ENCODE measurements at places on chromosomes 2 and 18.

GRCh38 chr18:22594155-22594690, 176.5 kb upstream of the CTAGE1 start:
- no peak for DNase-seq

DNA sequence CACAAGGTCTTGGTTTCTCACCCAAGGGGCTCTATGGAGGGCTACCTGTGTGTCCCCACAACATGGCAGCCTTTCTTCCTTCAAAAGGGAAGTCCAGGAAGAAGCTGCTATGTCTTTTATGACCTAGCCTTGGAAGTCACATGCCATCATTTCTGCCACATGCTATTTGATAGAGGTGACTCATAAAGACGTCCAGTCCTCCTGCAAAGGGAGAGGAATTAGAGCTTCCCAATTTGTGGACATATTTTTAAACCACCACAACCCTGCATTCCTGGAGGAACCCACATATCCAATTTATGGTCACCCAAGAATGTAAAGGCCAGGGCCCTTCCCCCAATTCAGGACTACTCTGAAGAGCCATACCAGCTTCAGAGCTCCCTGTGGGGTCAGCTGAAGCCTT, 246.2 kb downstream of the CYP26B1 start:
- DNase-seq, result no peak

DNA sequence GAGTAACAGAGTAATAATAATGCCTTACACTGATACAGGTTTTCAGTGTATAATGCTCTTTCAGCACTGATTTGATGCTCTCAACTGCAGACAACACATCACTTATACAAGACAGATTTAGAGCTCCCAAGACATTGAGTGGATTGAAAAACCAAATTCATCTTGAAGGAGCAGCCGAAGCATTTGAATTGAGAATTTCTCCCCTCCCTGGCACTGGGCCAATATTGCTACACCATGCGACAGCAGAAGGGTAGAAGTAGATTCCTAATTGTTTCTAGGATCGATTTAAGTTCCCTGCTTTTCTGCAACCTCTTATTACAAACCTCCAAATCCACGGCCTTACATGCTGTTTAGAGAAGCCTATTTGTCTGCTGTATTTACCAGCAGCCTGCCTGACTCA, 15.5 kb downstream of the CENPA start:
- no peak for DNase-seq

- no peak for DNase-seq
These were observed 242.8 kb downstream of the GLI2 start for GRCh38 chr2:120978359-120979050.

DNA sequence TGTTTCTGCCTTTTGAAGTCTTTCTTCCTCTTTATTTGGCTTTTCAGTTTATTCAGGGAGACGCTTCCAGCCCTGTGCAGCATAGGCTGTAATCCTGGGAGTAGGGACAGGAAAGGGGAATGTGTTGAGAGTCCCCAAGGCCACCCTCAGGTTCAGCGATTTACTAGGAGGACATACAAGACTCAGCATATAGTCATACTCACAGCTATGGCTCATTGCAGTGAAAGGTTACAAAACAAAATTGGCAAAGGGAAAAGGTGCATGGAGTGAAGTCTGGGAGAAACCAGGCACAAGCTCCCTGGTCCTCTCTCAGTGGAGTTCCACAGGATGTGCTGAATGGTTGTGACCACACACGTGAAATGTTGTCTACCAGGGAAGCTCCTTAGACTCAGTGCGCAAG, 49.6 kb upstream of the ZNF638 start:
- DNase-seq, result no peak

GRCh38 chr2:54652540-54652939, 70.9 kb upstream of the EML6 start:
- no peak for DNase-seq

GRCh38 chr2:145484448-145485097, 964.7 kb upstream of the ZEB2 start:
- no peak for DNase-seq

GRCh38 chr2:201248288-201248844, 12.0 kb upstream of the CASP8 start:
- DNase-seq, result no peak

DNA sequence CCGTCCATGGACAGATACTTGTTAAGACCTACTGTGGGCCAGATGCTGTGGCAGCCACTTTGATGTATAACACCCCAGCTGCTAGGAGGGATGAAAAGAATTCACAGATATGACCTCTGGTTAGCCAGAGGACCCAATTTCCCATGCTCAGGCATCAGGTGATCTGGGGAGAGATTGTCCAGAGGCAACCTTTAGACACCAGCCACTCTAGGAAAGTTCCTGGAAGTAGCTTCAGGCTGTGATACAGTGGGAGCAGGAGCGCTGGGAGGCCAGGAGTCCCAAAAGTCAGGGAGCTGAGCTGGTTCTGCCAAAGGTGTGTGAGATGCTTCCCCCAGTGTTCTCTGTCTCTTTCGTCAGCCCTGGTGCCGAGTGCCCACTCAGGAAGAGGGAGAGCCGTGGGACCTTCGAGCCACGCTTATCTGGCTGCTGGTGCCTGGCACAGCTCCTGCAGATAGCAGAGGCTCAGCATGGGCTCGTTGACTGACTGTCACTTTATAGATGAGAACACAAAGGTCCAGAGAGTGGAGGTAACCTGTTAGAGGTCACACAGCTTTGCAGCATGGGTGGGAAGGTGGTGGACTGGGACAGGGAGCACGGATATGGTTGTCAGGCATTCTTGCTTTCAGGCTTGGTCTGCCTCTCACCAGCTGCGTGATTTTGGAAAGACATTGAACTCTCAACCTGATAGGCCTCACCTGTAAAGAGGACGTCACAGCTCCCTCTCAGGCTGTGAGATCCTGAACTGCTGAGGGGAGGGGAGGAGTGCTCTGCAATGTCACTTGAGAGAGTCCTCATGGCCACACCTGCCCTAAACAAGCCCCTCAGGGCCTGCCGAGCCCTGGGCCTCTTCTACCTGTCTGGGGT, 7.8 kb upstream of the RALB start:
- no peak for DNase-seq

DNA sequence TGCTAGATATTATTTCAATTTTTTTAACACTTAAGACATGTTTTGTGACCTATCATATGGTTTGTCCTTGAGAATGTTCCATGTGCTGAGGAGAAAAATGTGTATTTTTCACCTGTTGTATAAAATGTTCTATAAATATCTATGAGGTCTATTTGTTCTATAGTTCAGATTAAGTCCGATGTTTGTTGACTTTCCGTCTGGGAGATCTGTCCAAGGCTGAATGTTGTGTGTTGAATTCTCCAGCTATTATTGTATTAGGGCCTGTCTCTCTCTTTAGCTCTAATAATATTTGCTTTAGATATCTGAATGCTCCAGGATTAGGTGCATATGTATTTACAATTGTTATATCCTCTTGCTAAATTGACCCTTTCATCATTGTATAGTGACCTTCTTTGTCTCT, 144.1 kb downstream of the NYAP2 start:
- DNase-seq, result no peak

DNA sequence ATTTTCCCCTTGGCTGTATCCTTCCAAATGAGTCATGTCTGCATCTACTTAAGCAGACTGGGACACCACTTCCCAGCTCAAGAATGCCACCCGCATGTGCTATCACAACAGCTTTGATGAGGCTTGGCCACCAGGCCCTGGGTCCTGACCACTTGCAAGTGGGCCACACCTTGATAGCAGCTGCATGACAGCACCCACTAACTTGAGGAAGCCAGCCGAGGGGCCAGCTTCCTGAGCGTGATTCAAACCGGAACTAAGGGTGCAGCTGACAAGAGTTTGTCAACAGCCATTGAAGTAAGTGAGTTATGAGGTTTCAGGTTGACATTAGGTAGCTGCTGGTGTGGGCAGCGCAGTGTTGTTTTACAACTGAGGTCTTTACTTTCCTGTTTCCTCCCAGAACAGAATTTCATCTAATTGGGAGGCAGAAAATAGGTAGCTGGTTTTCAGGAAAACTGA, 54.4 kb downstream of the EPHA4 start:
- DNase-seq, result peak; percentile 88

GRCh38 chr2:82254728-82255127, 1950.2 kb upstream of the LRRTM1 start:
- DNase-seq, result no peak

GRCh38 chr18:67331857-67332256, 184.7 kb downstream of the DSEL start:
- no peak for DNase-seq

DNA sequence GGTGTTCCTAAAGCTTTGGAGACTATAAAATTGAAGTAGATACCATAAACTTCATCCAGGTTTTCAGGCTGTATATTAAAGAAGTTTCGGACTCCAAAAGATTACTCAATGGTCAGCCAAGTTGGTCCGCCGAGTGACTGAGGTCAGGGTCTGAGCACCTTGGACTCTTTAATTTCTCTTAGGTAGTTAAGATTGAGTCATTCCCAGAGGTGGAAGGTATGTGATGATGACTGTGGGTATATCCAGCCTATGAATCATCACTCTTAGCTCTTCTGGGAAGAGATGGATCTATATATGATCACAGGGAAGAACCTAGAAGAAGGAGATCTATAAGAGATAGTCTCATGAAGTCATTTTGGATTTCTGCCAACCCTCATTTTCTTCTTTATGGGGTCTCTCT, 3.3 kb downstream of the ITGA6 start:
- no peak for DNase-seq

- DNase-seq, result peak; percentile 9
These were observed at the start of gene CABLES1 for GRCh38 chr18:23134780-23135549. CABLES1 (plus strand) TSS chr18:23135485; CDS start chr18:23135763, 278 bp downstream.

DNA sequence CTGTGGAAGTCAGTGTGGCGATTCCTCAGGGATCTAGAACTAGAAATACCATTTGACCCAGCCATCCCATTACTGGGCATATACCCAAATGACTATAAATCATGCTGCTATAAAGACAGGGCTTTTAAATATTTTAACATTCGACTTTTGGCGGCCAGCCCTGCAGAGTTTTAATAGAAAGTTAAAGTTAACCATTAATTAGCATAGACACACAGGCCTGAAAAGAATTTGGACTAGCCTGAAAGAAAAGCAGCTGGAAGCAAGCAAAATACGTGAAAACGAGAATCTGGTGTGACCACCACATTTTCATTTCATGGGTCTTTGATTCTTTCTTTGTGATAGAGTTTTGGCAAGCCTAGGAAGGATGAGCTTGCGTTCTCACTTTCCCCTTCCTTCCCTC, 184.0 kb downstream of the SCG2 start:
- no peak for DNase-seq

GRCh38 chr2:211408483-211408891, 852.1 kb downstream of the CPS1 start:
- no peak for DNase-seq

All from central memory CD4-positive, alpha-beta T cell (primary cell).